ENCODE measurements at places on chromosomes 3 and 15.
A peak's percentile ranks its signal among the peaks of the same experiment; 100 is the strongest.

- no peak for DNase-seq
Observed at GRCh38 chr3:186281176-186281575, 80.9 kb downstream of the DGKG start.

GRCh38 chr15:97786741-97787140 is 173.8 kb upstream of the ARRDC4 start:
- no peak for DNase-seq

- peak; percentile 79 for DNase-seq
Observed at GRCh38 chr3:155382396-155383042, 89.0 kb upstream of the STRIT1 start.

DNA sequence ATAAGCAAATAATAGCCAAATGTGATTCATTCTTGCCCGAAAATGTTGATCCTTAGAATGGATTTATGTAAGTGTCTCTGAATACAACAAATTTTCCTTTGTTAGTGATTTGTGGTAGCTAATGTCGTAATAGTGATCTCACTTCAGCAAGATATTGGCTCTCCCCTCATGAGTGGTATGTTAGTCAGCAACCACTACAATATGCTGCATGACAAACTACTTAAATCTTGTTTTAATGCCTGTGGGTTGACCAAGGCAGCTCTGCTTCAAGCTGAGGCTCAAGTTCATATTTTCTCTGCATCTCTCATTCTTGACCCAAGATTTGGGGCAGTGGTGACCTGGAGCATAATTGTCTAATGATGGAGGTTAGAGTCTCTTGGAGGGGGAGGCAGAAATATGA is 49.8 kb upstream of the GALNT15 start:
- DNase-seq, result no peak

GRCh38 chr3:194162070-194162678 is 26.2 kb downstream of the HES1 start:
- peak; percentile 47 for DNase-seq

- no peak for DNase-seq
Observed at GRCh38 chr3:21049334-21050062, 701.5 kb downstream of the ZNF385D start.

GRCh38 chr15:66670762-66671580 is 31.1 kb upstream of the SMAD6 start:
- DNase-seq, result peak; percentile 84

DNA sequence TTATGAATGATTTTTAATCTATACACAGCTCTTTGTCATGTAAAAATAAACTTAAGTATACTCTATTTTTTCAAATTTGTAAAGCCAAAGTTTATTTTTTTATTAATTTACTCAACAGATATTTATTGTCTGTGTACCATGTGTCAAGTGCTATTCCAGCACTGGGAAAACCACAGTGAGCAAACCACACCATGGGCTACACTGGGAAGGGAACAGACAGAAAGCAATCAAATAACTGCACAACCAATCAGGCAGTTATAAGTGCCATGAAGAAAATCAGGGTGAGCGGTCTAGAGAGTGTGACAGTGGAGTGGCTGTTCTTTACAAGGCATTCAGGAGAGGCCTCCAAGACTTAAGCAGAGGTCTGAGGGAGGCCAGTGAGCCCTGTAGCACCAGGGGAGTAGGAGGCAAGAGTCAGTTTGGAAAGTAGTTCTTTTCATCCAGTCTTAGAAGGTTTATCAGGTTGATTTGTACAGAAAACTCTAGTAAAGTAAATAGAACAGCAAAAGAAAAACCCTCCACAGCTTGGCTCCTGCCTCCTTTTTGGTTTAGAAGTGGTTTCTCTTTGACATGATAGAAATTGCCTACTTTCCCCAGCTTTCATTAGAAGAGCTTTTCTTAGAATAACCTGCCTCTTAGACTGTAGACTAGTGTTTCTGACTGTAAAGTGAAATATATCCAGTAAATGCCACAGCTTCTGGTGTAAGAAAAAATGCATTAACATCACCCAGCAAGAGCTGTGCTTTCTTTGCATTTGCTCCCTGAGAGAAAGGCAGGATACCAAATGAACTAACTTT is 13.7 kb downstream of the EIF2AK4 start:
- DNase-seq, result no peak

DNA sequence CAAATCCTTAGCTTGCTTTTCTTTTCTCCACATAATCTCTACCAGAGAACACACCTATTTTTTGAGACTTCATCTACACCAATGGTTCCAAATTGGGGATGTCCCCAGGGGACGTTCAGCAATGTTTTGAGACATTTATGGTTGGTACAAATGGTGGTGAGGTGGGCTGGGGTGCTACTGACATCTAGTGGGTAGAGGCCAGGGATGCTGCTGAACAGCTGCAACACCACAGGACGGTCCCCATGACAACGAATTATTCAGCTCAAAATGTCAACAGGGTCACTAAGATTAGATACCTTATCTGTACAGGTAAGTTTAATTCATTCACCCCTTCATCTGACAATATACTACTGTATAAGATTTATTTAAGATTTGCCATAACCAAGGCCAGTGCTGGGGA is 14.4 kb downstream of the GK5 start:
- no peak for DNase-seq

Data from small intestine (tissue), 16 donors.